GM06990 (cell line): ENCODE measurements at places on chromosomes 11 and 22.

DNA sequence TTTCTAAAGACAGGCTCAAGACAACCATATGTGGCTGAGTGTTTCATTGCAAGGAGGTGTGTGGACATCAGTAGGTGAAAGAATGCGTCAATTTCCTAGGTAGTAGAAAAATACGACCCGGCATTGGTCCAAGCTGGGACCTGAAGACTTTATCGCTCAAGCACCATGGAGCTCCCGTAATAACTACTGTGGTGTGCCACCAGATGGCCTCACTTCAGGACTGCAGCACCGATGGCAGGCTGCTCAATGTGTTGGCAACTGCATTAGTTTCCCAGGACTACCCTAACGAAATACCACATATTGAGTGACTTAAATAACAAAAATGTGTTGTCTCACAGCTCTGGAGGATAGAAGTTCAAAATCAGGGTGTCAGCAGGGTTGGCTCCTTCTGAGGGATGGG is 72.4 kb upstream of the FAT3 start:
- no peak for DNase-seq

- no peak for DNase-seq
Observed at GRCh38 chr11:132050049-132050448, 679.6 kb downstream of the NTM start.

GRCh38 chr11:83006877-83007330 is 64.8 kb downstream of the RAB30 start:
- DNase-seq, result peak; percentile 46

- no peak for DNase-seq
Observed at GRCh38 chr11:104812103-104812788, 86.0 kb downstream of the CASP12 start.

- DNase-seq, result no peak
Observed at GRCh38 chr11:79920480-79920879, 479.6 kb upstream of the TENM4 start.

DNA sequence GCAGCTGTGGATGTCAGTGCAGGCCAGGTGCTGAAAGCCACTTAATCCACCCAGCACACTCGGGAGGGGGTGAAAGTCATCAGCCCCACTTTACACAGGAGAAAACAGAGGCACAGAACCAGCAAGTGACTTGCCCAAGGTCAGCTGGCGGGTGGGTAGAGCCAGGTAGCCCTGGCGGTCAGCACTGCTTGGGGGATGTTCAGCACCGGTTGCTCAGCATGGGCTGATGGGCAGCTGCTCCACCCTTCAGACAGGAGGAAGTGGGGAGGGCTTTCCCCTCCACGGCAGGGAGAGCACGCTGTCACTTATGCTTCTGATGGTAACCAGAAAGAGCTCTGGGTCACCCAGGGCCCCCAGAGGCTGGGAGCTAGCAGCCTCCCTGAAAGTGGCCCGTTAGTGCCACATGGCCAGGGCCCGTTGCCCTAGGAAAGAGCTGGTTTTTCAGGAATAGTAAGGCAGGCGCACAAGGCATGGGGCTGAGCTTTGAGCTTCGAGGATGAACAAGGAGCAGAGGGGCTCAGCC is 417.9 kb downstream of the CTTN start:
- DNase-seq, result no peak
